Chondrocyte (in vitro differentiated cells): ENCODE measurements at places on chromosomes 7 and 10.

DNA sequence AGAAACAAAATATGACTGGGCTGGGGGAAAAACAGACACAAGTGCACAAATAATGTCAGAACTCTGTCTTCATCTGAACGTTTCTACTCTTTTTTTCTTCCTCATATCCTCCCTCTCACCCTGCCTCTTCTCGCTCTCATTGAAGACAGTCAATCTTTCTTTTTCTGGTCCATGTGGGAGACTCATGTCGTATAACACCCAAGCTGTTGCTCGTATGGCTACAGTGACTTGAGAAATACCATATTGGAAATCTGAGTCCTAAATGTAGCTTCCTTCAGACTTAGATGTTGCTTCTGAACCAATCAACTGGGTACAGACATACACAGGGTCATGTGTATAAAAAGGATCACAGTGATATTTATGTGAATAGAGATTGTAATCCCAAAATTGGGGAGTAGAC lies 579.8 kb upstream of the CELF2 start:
- DNase-seq: no peak

DNA sequence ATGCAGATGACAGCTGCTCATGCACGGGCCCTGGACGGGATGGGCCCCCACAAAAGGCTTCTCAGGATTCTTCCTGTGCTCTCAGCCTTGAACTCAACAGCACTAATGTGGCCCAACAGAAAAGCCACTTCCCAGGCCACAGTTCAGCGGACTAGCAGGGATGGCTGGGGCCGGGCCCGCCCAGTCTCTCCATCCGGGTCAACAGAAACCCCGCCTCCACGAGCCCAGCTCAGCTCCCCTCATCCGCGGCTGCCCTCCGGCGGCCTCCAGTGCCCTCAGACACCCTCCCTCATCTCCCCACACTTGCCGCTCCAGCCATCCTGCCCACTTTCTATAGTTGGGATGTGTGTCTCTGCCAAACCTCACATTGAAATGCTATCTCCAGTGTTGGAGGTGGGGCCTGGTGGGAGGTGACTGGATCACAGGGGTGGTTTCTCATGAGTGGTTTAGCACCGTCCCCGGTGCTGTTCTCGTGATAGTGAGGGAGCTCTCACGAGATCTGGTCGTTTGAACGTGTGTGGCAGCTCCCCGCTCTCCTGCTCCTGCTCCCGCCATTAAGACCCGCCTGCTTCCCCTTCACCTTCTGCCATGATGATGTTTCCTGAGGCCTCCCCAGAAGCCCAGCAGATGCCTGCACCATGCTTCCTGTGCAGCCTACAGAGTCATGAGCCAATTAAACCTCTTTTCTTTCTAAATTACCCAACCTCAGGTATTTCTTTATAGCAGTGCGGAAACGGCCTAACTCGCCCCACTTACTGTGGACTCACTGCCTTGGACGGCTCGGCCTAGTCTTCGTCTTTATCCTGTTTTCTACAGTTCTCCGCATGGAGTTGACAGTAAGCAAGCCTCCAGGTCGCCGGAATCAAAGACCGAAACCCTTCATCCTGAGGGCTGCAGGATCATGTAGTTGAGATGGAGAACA lies 169.9 kb upstream of the RNF32 start:
- DNase-seq: no peak

GRCh38 chr7:15801551-15801950 lies 115.1 kb upstream of the MEOX2 start:
- no peak for DNase-seq

DNA sequence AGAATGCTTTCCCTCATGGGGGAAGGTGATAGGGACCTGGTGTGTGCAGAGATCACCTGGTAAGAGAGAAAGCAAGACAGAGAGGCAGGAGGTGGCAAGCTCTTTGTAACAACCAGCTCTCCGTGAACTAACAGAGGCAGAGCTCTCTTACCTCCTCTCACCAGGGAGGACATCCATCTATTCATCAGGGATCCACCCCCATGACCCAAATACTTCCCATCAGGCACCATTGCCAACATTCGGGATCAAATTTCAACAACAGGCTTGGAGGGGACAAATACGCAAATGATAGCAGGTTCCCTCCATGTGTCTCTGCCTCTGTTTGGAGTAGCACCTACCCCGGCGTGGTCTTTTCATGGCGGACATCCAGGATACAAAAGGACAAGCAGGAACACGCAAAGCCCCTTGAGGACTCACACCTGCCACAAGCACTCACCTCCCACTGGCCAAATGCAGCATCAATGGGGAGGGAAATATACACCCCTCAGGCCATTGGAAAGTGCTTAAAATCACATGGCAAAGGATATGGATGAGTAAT lies 431.2 kb upstream of the AUTS2 start:
- DNase-seq: no peak

GRCh38 chr7:17640730-17641377 lies 299.4 kb downstream of the SNX13 start:
- no peak for DNase-seq

GRCh38 chr10:89521368-89521767 lies 14.0 kb downstream of the SLC16A12 start:
- DNase-seq: no peak

- no peak for DNase-seq
Observed at GRCh38 chr10:112307358-112308124, 24.3 kb downstream of the TECTB start.

GRCh38 chr10:4596951-4597350 lies 229.1 kb upstream of the AKR1E2 start:
- DNase-seq: no peak
